ENCODE measurements at places on chromosomes 3 and 15. TPM values are rescaled to one million over a fixed set of nuclear protein-coding genes. Genes with fewer than 3 reads are reported as not detected.

- no peaks in the 10 kb centered on the region for H3K36me3 ChIP-seq
- H3K27ac ChIP-seq: no peak overlapping the region
- no peaks in the 10 kb centered on the region for H3K27me3 ChIP-seq
- H3K4me1 ChIP-seq: no peaks in the 10 kb centered on the region
- DNase-seq: no peak
- H3K4me3 ChIP-seq: no peak overlapping the region
These were observed 1077.1 kb downstream of the ZPLD1 start for GRCh38 chr3:103511891-103512290.

DNA sequence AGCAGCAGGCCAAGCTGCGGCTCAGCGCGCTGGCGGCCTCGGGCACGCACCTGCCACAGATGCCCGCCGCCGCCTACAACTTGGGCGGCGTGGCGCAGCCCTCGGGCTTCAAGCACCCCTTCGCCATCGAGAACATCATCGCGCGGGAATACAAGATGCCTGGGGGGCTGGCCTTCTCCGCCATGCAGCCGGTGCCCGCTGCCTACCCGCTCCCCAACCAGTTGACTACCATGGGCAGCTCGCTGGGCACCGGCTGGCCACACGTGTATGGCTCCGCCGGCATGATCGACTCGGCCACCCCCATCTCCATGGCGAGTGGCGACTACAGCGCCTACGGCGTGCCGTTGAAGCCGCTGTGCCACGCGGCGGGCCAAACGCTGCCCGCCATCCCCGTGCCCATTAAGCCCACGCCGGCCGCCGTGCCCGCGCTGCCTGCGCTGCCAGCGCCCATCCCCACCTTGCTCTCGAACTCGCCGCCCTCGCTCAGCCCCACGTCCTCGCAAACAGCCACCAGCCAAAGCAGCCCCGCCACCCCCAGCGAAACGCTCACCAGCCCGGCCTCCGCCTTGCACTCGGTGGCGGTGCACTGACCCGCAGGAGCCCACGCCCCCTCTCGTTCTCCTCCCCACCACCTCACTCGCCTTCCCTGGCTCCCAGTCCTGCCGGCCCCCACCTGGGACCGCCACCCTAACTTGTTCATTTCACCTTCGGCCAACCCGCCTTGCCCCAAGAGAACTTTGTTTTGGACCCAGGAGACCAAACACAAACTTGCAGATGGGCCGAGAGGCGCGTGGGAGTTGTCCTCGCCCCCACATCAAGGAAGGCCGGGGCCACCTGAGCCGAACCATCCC is 1.5 kb downstream of the FOXB1 start:
- H3K4me3 ChIP-seq: peak overlapping the region; percentile 66
- no peak overlapping the region for H3K27ac ChIP-seq
- DNase-seq: no peak
- peaks cover 12% of the 10 kb centered on the region for H3K27me3 ChIP-seq

The AMT gene
- total RNA-seq: 2.7 TPM

The HTR3E gene
- total RNA-seq: not detected

DNA sequence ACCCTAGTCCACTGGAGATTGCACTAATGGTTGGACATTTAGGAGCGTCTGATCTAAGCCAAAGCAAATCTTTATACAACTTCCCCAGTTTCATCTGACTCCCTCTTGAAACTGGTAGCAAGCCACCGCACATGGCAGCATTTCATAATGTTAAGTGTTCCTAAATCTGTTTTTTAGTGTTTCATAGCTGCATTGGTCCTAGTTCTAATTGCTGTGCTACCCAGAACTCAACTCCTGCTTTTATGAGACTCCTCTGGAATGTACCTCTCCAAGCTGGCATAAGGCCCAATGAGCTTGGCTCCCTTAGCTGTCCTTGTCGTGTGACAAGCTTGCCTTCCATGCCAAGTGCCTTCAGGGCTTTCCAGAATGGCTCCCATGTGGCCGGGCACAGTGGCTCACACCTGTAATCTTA is 65.3 kb upstream of the FLNB start:
- no peaks in the 10 kb centered on the region for H3K27me3 ChIP-seq
- H3K4me1 ChIP-seq: peaks cover 9% of the 10 kb centered on the region
- no peak overlapping the region for H3K27ac ChIP-seq
- no peak overlapping the region for H3K4me3 ChIP-seq
- peak; percentile 91 for DNase-seq
